ENCODE measurements at places on chromosomes 13 and 19.

DNA sequence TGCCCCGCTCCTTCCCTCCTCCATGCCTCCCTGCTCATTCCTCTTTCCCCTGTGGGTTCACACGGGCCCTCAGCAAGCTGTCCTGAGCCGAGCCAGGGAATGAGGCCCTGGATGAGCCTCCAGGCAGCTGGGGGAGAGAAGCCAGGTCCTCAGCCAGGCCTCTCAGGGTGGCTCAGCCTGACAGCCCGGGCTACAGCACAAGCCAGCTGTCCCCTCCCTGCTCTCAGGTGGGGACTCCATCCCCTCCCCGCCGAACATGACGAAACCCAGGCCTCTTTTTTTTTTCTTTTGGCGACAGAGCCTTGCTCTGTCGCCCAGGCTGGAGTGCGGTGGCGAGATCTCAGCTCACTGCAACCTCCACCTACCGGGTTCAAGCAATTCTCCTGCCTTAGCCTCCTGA lies 40.0 kb upstream of the MATK start:
- DNase-seq = no peak

DNA sequence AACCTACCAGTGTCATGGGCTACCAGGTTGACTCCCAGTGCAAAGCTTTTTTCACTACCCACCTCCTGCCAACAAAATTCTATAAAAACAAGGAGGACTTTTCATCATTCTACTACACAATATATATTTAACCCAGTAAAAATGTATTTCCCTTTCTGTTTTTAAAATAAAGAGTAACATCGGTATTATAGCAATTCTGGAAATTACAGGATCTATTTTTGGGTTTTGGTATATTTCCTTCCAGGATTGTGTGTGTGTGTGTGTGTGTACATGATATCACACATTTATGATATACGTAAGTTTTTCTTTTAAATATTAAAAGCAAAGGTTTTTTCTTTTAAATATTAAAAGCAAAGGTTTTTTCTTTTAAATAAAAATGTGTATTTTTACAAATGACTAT lies 6.0 kb upstream of the UBL3 start:
- DNase-seq = no peak

DNA sequence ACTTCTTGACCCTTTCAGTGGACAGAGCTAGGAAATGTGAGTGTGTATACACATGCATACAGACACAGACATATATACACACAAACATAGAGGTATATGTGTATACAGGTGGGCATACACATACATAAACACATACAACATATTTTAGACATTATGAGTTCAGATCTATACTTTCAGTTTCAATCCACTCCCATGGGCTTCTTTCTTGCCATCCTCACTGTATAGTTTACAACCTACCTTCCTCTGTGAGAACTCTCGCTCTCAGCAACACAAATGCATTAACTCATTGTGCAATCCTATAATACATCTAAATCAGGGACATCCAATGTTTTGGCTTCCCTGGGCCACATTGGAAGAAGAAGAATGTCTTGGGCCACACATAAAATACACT lies 21.2 kb upstream of the SCEL start:
- no peak for DNase-seq

- no peak for DNase-seq
Observed at GRCh38 chr19:51473009-51473707, 5.2 kb upstream of the CEACAM18 start.

DNA sequence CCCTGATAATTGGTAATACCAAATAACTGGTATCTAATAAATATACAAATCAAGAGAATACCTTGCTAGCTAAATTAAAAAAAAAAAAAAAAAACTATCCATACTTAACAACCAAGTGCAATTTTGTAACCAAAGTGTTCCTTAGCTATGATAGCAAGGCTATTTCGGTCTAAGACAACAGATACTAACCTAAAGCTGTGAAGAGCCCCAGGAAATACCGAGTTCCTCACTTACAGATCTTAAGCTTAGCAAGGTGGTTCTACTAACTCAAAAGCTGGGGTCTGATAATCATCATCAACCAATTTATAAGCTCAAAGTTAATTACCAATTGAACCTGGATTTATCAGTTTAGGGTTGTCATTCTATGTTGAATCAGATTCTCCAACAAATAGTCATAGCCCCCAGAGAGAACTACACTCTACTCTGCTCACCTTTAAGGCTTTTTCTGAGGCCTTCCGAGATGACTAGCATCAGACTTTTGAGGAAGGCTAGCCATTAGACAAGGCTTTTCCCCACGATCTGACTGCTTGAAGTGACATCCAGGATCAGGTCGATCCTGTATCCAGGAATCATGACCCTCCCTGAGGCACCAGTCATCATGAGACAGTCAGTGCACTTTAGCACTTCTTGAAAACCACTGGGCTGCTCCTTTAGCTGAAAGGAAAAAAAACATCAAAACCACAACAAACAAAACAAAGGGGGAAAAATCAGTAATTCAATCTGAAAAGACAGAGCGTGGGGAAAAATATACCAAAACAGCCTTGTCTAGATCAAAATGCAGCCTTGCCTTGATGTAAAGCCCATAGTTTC lies 31.9 kb downstream of the INTS6 start:
- no peak for DNase-seq
